GM13977 (cell line): ENCODE measurements at places on chromosomes 12 and 14.
A peak's percentile ranks its signal among the peaks of the same experiment; 100 is the strongest.

DNA sequence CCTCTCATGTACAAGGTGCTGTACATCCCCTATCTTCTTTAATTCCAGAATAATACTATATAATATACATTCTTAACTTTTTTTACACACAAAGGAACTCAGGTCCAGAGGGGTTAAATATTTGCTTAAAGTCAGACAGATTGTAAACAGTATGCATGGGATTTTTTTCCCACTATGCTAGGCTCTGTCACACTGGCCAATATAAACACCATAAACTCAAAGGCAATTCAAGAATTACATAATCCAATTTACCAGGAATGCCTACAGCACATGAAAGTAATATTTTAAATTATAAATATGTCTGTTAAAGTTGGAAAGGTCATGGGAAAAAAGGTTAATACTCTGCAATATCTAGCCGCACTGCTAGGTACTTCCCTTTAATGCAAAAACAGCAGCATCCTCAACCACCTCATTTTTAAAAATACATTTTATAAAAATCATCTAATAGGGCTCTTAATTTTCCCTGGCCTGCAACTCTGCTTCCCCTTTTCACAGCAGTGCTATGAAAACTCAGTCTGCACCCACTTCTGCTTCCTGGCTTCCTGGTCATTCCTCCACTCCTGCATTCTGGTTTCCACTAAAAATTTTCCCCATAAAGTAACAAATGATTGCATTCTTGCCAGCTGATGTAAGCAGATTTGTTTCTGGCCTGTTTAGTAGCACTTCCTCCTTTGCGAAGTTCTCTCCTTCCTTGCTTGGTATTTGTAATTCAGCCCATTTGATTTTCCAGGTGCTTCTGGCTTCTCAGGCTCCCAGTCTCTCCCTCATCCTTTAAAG, 128.1 kb downstream of the ITPR2 start:
- DNase-seq, result no peak

DNA sequence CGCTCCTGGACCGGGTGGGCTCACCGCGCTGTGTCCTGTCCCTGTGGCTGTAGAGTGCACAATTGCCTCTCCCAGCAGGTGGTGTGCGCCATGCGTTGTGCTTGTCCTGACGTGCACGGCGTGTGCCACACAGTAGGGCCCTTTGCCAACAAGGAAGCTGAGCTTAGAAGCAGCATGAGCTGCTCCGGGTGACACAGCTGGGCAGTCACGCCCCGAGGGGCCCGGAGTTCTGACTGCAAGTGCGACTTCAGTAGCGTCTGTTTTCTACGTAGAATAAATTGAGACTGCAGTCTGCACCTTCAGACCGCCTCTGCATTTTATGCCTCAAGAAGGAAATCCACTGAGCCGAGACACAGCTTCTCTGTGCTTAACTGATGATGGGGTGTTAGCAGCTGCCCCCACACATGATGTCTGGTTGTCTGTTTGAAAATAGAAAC, 81.6 kb downstream of the ADGRD1 start:
- DNase-seq, result peak; percentile 86

DNA sequence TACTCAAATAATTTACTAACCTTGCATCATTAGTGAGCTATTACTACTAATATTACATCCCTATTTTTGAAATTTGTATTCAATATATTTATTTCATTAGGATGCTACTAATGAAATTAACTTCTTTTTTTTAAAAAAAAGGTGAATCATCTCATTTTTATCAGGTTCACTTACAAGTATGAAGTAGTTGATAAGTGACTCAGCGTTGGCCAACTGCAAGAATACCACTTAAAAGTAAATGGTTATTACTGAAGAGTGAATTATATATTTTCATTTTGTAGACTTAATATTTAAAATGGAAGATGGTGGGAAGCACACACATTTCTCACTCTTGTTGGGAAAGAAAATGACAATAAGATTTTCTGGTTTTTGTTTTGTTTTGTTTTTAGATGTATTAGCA, 19.6 kb downstream of the OR4N2 start:
- DNase-seq, result no peak

DNA sequence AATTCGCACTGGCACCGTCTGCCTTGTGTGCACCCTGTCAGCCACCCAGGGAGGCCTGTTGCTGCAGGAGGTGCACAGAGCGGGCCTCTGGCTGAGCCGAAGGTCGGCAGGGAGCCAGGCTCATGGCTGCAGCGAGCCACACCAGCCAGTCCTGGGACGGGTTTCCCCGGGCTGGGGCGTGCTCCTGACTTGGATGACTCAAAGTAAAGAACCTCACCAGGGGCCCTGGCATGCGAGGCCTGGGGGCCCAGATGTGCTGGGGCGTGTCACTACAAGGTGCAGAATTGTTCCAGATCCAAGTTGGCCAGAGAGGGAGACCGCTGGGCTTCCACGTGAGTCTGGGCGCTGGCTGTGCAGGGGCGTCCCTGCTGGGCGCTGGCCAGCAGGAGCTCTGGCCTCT, 34.5 kb downstream of the FBRSL1 start:
- DNase-seq, result no peak

GRCh38 chr12:75478116-75478794, 2.3 kb upstream of the GLIPR1 start:
- peak; percentile 30 for DNase-seq

GRCh38 chr12:6084261-6084968, 40.1 kb downstream of the VWF start:
- no peak for DNase-seq

- DNase-seq, result no peak
Measured at GRCh38 chr12:2855546-2855945, 1.3 kb downstream of the TEX52 start.

DNA sequence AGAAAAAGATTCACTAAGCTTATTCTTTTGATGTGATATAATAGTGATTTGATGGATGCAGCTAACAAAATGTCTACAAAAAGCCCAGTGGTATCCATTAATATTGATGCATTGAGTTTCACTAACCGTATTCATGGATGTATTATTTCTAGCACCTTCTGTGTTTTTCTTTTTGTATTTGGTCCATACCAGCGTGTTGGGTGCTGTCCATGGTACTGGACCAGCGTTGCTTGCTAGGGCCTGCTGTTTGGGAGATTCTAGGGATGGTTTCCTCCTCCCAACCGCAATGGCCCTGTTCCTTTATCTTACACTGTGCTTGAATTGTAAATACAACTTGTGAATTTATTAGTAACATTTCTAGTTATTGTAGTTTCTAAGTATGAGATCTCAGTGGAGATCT, 31.7 kb downstream of the ANO4 start:
- no peak for DNase-seq

DNA sequence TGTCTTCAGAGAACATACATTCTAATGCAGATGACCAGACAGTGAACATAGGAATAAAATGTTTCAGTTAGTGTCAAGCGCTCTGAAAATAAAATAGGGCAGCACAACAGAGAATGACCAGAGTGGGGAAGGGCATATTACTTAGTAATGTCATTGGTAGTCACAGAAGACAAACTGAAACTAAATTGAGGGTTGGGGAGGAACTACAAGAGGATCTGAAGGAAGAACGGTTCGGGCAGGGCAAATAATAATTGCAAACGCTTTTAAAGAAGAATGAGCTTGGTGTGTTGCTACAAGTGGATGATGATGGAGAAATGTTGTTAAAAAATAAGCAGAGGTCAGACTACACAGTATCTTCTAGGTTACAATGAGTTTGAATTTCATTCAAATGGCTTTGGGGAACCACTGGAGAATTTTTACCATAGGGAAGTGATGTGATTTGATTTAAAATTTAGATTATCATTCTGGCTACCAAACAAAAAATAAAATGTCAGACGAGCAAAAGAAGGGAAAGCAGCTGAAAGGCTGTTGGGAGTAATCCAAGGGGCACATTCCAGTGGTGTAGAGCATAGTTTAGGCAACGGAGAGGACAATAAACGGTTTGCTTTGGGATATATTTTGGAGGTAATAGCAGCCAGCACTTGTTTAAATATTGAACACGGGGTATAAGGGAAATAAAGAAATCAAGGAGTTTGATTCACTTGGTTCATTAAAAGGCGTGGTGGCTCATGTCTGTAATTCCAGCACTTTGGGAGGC, 56.3 kb upstream of the SLC6A13 start:
- DNase-seq, result no peak

DNA sequence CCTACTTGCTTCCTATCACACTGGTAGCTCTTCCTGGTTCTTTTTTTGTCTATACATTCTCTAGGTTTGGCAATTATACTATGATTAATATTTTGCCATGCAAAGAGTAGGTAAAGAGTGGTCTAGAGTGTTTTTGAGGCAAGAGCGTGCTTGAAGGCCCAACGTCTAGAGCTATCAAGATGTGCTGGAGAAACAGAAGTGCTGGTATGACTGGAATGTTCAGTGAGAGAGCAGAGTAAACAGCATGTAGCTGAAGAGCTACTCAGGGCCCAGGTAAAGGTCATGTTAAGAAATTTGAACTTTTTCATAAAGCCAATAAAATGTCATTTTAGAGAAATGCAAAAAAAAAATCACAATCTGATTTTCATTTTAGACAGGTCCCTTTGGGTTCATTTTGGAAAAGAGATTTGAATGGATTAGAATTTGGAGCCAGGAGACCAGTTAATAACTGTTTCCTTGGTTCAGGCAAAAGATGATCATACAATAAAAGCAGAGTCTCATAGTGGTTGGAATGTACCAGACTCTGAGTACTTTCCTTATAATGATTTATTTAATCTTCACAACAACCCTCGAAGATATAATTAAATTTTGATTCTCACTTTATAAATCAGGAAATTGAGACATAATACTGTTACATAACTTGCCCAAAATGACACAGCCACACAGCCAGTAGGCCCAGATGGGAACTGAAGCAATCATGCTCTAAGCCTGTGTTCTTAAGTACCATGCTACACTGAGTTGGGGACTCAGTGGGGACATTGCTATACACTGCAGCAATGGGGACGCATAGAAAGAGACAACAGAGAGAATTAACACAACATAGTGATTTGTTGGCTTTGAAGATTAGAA, 350.1 kb downstream of the NELL2 start:
- DNase-seq, result no peak

DNA sequence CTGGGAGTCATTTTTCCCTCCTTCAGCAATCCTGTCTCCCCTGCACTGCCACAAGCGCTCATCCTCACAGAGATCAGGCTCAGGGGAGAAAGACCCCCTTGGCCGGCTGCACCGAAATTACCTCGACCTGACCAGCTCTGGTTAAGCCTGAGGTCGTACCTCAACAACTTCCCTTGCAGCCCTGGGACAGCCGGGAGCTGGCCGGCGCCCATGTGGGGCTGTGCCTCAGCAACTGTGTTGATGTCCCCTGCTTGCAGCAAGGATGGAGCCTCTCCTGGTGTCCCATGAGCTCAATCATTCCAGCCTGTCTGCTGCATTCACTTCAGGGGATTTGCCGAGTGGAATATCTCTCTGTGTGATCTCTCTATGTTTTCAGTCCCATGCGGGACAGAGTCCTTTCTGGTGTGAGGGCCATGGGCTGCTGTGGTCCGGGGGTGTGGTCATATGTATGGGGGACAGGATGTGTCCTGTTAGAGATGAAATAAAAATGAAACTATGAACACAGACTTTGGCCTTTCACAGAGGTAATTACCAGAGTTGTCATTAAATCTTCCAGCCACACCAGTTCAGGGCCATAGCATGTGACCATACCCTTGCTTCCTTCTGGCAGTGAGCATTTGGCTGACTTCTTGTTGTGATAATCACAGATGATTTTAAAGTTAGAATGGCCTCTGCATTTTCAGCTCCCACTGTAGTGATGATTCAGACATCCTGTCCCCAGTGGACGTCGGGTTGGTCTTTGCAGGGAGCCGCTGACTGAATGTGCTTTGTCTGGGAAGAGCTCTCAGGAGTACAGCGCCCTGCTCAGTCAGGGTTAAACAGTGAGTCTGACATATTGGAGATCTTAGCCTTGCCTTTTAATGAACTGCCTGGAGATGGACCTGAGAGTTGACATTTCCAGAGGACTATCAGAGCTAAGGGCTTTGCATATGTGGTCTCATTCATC, 405.9 kb downstream of the AACS start:
- peak; percentile 45 for DNase-seq

- DNase-seq, result no peak
Measured at GRCh38 chr12:1525858-1526257, 68.5 kb downstream of the FBXL14 start.

DNA sequence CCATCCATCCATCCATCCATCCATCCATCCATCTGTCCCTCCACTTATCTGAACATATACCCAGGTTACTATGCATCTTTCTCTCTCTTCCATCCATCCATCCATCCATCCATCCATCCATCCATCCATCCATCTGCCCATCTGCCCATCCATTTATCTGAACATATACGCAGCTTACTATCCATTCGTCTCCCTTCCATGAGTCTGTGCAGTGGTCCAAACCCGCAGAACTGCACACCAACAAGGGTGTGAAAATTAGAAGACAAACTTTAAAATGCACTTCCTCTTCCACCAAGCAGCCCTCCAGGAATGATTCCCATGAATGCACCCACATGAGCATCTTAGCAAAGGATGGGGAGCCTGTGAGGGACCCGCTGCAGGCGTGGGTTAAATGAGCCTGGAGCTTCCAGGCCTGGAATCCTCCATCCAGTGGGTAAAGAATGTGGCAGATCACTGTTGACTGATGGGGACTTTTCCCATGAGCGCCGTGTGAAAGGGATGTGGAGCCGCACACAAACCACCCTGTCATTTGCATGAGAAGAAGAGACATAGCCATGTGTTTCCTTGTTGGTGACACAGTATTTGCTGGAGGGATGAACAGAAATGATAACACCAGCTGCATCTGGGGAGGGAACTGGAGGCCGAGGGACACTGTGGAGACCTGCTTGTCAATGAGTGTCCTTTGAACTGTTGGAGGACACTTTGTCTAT, 376.6 kb downstream of the ADGRD1 start:
- DNase-seq, result no peak

DNA sequence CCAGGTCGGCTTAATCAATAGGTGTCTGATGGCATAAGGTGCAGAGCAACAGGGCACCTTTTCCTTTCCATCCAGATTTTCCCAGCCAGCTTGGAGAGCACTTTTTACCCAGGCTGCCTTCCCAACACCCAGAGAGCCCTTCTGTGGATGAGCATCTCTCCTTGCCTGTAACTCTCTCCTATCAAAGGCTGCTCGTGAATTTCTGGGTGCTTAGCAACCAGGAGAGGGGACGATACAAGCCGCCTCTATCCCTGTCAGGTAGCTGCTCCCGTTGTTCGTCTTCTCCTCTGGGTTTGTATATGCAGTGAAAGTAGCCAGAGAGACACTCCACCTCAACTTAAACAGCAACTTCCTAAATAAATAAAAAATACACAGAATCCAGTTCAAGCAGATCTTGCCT, 124.2 kb downstream of the CACNA1C start:
- no peak for DNase-seq

GRCh38 chr12:105470601-105471000, 140.1 kb downstream of the C12orf75 start:
- no peak for DNase-seq

DNA sequence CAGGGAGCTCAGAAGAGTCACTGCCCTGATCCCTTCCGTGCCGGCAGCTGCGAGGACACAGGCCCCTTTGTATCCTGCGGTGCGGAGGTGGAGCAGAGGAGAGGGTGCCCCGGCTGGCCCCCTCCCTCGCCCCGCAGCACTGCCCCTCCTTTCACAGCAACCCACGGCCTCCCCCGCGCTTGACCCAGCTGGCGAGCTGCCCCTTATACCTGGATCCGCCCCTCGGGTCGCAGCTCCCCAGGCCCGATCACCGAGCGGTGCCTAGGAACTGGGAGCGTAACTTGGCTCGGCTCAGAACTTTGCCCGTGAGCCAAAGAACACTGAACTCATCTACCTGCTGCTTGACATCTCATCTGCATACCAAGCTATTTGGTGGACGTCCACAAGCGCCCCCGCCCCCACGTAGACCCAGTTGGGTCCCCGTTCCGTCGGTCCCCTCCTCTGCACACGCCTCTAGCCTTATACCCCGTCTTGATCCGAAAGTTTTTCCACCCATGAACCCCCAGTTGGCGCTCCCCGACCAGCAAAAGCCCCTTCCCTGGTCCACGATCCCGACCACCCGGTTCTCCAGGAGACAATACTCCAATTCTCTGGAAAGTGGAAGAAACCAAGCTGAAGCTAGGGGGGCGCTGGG, 697 bp upstream of the DNAJC14 start:
- peak; percentile 59 for DNase-seq
